ENCODE measurements at places on chromosomes 2 and 18.

- DNase-seq: no peak
Measured at GRCh38 chr2:102342888-102343287, 12.7 kb upstream of the IL18R1 start.

GRCh38 chr2:233793465-233794127, 15.5 kb downstream of the MROH2A start:
- DNase-seq: no peak

GRCh38 chr2:121695171-121695451, 41.6 kb downstream of the NIFK start:
- no peak for DNase-seq

GRCh38 chr2:152584301-152584700, 133.0 kb downstream of the PRPF40A start:
- DNase-seq: no peak

- no peak for DNase-seq
Measured at GRCh38 chr2:44247924-44248323, 27.4 kb upstream of the SLC3A1 start.

DNA sequence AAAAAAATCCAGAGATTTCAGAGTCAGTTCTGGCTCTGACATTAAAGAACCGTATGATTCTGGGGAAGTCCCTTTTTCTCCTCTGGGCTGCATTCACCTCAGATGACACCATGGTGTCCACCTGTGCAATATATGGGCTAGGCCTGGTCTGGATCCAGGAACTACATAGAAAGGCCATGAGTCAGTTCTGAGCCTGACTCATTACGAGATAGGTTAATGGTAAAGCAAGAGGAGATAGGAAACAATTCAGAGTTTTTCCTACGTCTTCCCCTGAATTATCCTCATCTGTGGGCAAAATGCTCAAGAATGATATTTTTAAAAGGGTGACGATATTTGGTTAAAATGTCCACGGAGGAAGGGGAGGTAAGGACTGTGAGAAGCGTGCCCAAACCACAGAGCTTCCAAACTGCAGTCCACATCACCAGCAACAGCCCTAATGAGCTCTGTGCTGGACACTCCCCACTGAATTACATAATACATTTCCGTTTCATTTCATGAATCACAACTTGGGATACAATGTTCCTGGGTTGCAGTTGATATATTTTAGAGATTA, 180.1 kb upstream of the OSR1 start:
- DNase-seq: no peak

- no peak for DNase-seq
Measured at GRCh38 chr18:987325-988186, 82.9 kb downstream of the ADCYAP1 start.

GRCh38 chr18:10351858-10352257, 102.6 kb upstream of the APCDD1 start:
- DNase-seq: no peak

DNA sequence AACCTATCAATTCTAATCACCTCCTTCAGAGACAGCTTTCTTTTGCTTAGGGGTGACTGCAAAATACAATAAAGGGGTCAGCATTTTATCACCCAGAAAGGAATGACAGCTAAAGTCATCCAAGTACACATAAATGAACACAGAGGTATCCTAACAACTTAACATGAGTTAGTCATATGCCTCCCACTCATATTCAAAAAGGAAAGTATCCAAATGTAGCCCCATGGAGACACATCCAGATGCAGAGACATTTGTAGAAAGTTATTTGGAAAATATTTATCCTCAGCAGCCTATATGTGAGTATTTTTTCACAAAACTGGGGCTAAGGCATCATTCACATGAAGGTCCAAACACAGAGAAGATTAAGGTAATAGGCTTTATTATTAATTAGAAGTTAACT, 1579.7 kb upstream of the SLC39A10 start:
- no peak for DNase-seq

DNA sequence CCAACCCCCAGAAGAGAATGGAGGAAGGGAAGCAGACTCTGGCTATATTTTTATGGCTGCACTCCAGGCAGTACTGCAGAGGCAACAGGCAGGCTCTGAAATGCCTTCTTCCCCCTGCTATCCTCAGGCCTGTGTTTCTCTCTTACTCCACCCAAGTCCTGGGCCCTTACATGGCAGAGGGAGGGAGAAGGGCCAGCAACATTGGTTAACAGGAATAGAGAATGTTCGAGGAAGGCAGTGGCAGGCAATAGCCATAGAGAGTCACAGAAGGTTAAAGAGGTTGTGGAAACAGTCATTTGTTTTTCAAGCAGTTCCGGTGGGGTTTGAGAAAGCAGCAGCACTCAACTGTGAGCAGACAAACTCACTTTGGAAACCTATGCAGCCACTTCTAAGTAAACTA, 15.1 kb upstream of the DARS1 start:
- DNase-seq: no peak

DNA sequence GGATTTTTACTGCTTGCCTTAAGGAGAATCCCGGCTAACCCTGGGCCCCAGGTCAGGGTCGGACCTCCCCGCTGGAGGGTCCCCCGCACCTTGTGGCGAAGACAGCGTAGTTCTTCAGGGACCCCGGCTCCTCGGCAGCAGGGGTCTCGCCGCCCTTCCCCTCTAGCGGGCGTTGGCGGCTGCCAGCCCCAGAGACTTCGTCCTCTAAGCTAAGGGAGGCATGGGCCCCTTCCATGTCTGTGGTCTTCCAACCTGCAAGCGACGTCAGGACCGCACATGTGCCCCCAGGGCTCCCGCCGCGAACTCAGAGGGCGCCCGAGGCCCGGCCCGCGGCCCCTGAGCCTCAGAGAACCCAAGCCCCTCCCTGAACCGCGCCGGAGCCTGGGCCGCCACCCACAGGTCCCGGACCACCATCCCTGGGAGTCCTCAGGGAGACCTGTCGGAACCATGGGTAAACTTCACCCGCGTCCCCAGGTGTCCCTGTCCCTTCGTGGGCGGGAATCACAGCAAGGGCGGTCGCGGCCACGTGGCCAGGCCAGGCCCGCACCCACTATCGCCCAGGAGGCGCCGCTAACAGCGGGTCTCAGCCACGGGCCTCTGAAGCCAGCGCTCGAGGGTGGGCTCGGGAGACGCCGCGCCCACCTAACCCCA, 562 bp downstream of the ANKMY1 start:
- no peak for DNase-seq

GRCh38 chr2:32128636-32129035, 37.0 kb upstream of the SLC30A6 start:
- DNase-seq: no peak

GRCh38 chr2:44102790-44103562, 65.7 kb upstream of the PPM1B start:
- DNase-seq: no peak

GRCh38 chr18:2480536-2480935, 90.8 kb downstream of the METTL4 start:
- DNase-seq: no peak

DNA sequence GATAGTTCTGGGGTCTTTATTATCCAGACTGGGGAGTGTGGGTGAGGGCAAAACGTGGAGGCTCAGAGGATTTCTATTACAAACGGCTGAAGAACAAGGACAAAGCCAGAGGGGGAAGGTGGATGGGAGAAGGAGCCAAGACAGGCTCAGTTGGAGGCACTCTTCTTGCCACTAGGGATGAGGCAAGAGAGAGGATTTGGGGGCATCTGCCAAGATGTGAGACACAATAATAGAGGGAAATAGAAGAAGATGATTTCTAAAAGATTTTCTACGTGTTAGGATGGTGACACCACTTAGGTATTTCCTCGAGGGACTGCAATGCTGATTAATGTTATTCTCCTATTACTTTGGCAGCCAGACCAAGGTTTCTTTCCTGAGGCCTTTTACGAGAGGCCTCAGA, 71.8 kb downstream of the APOB start:
- no peak for DNase-seq

- no peak for DNase-seq
Measured at GRCh38 chr2:176774766-176775451, 437.7 kb upstream of the HNRNPA3 start.

DNA sequence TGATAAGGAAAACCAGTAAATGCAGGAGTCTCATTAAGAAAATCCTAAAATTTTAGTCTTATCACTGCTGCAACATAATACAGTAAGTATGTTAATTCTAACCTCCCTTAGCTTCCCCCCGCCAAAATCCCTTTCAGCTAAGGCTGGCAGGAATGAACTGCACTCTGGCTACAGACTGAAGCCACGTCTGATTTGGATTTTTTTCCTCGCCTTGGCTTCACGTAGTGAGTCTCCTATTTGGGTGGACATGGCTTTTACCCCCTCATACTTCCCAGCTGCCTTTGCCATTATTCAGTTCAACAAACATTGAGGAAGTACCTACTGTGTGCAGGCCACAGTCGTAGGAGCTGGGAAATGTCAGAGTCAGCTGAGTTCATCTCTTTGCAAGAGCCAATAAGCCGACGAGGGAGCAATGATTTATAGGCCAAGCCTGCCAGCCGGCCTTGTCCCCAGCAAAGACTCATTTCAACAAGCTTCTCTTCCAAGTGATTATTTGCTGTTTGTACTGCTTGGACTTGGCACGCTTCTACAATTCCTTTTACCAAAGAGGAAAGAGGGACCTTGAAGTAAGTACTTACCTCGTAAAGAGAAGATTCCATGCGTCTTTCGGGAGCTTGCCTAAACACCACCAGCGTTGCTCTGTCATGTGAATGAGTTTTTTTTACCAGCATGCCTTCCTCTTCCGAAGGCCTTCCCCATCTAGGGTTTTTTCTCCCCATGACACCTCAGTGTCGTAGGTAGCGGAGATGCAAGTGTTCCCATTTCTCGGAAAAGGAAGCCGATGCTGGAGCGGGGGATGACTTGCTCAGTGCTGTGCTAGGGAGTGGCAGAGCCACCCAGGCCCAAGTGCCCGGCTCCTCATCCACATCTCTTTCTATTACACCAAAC, 138.6 kb downstream of the KLHL29 start:
- no peak for DNase-seq

- no peak for DNase-seq
Measured at GRCh38 chr18:67670024-67670543, 153.6 kb upstream of the DSEL start.

GRCh38 chr2:231246171-231246842, 47.9 kb downstream of the ARMC9 start:
- DNase-seq: no peak

DNA sequence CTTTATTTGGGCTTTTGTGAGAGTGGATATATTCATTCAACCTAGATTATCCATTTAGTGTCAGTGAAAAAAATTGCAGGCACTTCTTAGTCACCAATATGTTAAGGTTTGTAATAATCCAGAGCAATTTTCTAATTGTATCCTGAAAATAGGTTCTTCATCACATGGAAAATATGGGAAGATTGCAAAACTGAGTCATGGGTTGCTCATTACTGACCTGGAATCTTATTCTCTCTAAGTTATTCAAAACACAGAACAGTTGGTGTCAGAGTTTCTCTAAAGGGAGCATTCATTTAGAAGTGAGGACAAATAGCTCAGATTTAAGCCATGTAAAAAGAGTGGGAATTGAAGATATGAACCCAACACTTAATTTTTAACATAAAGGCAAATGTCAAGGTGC, 181.3 kb downstream of the IKZF2 start:
- DNase-seq: no peak

DNA sequence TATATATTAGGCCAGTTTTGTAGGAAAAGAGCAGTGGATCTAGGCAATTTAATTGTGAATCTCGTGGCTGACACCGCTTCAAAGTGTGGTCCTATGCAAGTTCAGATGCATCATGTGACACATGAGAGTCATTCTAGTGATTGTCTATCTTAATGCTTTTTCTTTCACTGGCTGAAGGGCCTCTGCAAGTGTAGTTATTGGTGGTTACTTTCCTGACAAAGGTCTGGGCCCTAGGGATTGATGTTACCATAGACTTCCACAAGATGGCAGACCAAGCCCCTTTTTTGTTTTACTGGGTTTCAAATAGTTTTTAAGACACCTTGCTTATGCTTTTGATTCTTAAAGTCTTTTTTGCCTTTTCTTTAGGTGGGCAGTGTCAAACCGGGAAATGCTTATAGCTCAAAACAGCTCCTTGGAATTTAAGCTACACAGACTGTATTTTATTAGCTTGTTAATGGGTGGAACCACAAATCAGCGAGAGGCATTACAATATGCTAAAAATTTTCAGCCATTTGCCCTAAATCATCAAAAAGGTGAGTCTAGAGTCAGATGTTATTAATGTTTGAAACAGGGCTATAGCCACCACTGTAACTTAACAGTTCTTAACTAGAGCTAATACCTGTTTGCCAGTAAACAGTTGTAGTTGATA, 25.9 kb downstream of the CD8A start:
- no peak for DNase-seq

DNA sequence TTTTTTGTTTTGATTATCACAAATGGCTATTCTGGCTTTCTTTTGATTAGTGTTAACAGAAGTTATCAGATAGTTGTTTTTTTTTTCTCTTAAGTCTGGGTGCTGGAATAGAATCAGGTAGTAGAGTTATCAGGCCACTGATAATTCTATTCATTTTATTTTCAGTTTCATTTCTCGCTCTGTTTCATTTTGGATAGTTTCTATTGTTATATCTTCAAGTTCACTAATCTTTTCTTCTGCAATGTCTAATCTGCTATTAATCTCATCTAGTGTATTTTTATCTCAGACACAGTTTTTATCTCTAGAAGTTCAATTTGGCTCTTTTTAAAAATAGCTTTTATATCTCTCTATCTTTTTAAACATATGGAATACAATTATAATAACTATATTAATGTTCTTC, 241.8 kb upstream of the EPC2 start:
- no peak for DNase-seq

- DNase-seq: no peak
Measured at GRCh38 chr2:26978061-26978596, 7.7 kb downstream of the MAPRE3 start.

DNA sequence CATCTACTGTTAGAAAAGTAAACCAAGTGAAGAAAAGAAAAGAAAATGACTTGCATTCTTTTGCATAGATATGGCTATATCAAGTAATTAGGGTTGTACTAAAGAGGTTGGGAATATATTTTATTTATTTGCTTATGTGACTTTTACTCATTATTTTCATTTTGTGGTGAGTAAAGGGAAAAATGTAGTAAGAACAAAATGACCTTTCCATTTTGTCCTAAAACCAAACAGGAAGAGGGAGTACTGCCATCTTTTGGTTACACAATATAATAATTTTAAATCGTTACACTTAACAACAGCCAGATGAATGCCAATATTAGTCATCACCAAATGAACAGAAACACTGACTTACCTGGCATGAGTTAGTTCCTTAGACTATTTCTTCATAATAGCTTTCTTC, 47.3 kb upstream of the NDUFV2 start:
- DNase-seq: no peak

GRCh38 chr2:209960676-209961630, 41.5 kb upstream of the RPE start:
- peak; percentile 23 for DNase-seq

DNA sequence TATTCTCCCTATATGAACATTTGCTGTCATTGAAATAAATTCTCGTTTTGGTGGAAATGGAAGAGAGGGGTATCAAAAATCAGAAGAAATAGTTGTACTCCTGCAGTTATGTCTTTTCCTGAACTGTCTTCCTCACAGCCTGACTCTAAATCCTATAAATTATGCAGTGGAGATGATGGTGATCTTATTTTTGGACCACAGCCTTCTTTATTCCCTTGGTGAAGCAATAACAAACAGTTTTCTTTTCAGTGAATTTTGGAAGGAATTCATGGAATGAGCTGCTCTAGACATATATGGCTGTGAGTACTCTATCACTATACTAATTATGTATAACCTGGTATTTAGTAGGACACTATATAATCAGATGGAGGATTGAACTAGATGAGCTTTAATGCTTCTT, 1.7 kb upstream of the SLC25A12 start:
- DNase-seq: no peak

- DNase-seq: no peak
Measured at GRCh38 chr2:200226451-200227426, 79.8 kb upstream of the SPATS2L start.

Data from stimulated activated CD4-positive, alpha-beta T cell treated with anti-CD3 and anti-CD28 coated beads, Interleukin-4, amount 100 ng/mL, for 4 hours (primary cell).